ENCODE measurements at places on chromosomes 7 and 10. TPM values are rescaled to one million over a fixed set of nuclear protein-coding genes. Genes with fewer than 3 reads are reported as not detected.
A peak's percentile ranks its signal among the peaks of the same experiment; 100 is the strongest.

DNA sequence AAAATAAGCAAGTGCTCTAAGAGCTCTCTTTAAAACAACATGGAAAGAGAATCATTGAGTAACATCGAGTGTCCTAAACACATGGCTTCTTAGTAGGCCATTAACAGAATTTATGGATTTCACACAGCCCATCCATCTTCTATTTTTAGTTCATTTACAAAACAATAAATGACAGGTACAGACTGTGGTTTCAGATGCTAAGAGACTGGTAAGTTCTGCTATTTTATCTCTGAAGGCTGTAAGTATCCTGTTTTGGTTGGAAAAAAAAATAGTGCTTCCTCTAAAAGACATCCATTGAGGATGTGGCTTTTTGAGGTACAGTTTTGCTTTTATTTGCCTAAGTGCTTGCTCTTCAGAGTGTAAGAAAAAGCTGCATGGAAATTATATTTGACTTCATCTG lies 27.4 kb upstream of the GNAI1 start:
- DNase-seq = no peak

DNA sequence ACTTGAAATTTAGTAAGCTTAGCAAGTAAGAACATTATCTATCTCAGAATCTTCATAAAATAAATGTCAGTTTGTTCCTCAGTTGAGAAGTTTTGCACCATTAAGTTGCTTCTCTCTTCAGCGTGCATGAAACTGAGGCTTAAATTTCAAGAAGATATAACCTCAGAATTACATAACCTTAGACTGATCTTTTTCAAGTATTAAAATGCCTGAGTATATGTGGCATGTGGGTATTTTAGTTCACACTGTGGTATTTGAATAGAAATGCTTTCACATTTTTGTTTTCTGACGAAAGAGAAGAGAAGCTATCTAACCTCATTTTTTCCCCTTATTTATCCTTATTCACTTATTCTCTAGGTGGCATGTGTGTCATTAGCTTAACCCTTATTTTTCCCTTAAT lies 104.1 kb downstream of the PHF14 start:
- DNase-seq = no peak

DNA sequence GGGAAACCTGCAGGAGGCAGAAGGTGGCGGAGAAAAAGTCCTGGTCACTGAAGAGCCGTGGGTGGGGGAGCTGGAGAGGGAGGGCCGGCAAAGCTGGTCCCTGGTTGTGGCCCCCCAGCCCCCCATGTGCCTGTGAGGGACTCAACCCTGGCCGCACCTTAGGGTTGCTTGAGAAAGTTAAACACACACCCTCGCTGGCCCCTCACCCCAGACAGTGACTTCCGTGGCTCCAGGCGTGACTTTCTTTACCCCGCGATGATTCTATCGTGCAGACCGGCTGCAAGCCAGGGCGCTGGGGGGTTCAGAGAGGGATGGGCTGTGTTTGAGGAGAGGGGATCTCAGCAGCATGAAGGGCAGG lies 447.6 kb upstream of the FOXK1 start:
- no peak for DNase-seq

DNA sequence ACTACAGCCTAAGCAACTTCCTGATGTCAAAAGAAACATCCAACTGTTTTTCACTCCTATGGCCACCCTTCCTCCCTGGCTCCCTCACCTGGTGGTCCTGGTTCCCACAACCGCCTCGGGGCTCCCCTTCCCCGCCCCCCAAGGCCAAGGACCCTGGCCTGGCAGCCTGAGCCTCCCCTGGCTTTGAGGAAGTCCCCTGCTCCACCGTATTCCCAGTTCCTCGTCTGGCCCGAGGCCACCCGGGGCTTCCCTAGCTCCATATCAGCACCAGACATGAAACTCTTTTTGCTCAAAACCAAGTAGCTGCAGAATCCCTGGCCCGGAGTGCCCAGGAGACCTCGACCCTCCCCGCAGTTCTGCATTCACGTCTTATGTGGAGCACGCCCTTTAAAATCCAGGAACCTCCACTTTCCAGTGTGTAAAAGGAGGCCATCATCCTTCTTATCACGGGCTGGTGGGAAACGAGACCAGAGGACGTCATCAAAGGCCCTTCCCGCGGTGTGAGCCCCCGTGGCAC lies 82.9 kb downstream of the PRKAG2 start:
- DNase-seq = no peak

DNA sequence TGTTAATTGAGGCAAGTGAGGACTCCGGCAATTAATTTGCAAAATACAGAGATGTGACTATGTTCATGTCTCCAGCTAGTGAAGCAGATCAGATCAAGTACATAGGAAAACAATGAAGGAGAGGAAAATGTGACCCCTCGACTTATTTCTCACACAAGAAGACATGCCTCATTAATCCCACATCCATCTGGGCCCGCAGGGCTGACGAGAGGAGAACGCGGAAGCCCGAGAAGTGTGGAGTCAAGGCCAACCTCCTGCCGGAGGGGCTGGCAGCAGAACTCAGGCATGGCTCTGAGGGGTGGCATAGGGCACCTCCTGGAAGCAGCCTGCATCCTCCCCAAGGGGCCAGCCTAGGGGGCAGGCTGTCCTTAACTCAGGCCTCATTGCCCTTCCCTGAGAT lies 54.4 kb downstream of the ZNF503 start:
- no peak for DNase-seq

DNA sequence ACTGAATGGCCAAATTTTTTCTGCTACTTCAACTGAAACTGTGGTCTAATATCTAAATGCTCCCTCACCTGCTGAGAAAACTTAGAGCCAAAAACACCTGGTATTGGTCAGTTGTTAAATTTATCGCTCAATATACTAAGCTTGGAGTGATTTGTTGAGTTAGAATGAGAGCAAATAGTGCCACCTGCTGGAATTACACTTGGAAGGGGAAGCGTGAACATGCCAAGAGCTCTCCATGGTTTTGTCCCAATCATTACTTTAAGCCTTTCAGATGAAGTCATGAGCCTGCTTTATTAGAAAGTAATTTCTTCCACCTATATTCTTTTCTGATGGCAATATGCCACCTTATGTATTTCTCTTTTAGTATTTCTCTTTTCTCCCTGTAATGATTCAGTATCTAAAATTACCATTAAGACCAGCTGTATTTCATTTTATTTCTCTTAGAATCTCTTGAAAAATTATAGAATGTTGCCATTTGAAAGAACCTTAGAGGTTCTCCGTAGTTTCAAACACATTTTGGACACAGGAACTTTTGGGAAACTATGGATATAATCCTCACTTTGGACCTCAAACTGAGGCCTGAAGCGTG lies 447.8 kb upstream of the C7orf33 start:
- peak; percentile 21 for DNase-seq

GRCh38 chr7:94823947-94824346 lies 83.4 kb upstream of the PPP1R9A start:
- peak; percentile 1 for DNase-seq

GRCh38 chr10:19857876-19858275 lies 41.6 kb downstream of the PLXDC2 start:
- no peak for DNase-seq

GRCh38 chr7:69739190-69739589 lies 140.9 kb downstream of the AUTS2 start:
- DNase-seq = no peak

DNA sequence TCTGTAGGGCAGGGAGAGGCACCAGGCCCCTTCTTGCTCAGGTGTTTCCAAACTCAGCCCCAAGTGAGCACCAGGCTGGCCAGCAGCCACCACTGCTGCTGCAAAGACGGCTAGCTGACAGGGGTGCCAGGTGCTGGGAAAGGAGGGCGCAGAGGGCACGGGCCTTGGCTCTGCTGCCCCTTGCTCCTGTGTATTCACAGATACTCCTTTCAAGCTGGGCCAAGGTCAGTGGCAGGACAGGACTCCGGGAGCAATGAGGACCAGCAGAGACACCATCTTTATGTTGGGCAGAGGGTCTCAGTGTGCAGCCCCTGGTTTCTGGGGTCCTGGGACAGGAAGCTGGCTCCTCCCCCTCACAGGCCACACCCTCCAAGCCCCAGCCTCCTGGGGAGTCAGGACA lies 110.1 kb downstream of the SMURF1 start:
- DNase-seq = no peak

DNA sequence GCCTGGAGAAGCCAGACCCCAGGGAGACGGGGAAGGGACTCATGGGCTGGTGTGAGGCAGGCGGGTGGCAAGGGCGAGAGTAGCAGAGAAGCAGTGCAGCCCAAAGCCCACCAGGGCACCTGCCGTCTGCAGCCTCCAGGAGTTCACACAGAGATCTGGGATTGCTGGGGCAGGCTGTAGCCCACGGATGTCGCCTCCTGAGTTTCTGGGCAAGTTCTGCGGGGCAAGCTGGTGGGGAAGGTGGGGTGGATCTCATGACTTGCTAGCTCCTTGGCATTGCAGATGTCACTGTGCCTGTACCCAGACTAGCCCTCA lies 6.0 kb downstream of the ADCK2 start:
- DNase-seq = no peak

DNA sequence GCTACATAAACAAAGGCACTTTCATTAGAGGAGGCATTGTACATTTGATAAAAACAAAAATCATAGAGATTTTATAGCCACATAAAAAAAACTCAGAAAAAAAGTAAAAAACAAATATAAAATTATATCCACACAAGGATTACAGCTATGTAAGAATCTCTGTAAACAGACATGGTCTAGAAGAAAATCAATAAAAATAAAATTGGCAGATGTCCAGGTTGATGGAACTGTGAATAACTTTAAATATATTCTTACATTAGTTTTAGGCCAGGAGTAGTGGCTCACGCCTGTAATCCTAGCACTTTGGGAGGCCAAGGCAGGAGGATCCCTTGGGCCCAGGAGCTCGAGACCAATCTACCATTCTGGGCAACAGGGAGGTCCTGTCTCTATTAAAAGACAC lies 19.2 kb downstream of the SLC35B4 start:
- DNase-seq = no peak

DNA sequence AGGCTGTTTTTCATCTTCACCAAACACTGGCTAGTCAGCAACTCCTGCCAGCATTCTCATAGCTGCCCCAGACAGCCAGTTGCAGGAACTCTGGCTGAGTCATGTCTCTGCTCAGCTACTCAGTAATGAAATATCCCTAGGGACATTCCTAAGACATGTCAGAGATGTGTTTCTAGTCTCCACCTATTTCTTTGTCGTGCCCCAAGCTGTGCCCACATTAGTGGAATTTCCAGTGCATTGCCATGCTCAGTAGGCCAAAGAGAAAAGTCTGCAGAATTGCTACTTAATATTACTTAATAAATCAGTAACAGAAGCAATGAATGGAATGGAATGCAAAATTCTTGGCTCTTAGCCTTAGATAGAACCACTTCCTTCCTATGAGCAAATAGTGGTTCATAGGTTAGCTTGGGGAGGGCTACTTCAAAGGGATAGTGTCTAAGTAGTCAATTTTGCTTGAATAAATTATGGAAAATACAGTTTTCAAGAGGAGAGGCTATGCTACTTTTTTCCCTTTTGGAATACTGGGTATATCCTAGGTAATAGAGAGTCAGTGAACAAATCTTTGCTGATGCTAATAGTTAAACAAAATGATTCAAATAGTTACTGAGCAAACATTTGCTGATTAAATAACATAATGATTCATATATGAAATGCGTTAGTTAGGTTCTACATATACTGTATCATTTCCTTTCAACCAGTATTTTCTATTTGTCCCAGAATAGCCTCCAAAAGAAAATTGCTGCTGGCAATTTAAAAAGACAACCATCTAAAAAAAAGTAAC lies 23.6 kb upstream of the SEMA3C start:
- DNase-seq = peak; percentile 96

DNA sequence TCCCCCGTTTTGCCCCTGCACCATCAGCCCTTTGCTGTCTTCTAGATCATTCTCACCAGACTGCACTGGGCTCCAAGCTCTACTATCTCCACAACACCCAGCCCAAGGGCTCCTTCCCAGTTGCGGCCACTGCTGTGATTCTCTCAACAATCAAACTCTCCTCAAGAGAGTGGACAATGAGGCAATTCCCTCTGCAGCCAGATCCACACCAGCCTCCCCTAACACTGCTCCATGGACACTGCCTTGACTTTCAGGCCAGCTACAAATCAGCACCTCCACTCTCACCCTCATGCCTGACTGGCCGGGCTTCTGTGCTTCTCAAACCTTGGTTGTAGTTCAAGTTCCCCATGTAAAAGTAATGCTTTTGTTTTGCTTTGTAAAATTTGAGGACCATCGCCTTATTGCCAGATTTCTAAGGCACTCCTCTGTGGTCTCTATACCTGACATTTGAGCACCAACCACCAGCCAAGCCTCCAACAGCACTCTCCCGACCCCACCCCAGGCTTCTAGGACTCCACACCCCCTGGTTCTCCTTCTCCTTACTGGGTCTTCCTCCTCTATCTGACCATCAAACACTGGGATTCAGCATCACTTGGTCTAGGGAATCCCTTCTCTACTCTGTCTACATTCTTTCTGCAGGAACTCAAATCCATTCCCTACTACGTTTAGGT lies 45.4 kb downstream of the PPIF start:
- no peak for DNase-seq

DNA sequence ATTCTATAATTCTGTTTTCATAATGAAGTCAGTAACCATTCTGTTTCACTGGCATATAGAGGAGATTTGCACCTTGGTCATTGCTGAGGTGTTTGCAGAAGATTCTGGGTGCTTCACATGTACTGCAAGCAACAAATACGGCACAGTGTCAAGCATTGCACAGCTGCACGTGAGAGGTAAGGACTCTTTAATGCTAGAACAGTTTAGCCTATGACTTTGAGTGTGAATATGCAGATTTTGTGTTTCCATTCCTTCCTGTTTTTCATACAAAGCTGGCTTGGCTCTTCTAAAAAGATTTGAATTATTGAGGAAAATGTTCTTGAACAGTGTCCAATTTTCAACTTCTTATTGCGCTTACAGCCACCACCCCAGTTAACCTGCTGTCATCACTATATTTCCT lies 56.4 kb downstream of the MYPN start:
- no peak for DNase-seq

DNA sequence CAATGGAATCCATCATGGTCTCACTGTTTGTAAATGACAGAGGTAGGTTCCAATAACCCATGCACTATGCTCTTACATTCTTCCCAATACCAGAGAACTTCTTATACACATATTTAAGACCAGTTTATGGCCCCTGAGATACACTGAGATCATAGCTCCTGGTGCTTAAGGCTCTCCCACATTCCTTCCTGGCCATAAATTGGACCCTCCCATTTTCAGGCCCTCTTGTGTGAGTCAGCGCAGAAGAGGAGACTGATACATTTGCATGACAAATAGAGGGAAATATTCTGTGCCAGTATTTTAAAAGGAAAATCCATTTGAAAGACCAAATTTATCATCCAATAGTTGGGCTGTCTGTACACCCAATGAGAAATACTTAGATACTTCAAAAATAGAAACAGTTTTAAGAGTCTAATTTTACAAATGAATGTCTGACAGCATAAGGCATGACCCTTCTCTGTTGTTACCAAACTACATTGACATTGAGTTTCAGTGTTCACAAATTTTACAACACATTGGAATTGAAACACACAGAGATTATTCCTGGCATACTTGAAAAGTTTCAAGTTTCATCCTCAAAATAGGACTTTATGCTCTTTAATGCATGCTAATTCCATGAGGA lies 35.3 kb downstream of the SLC16A9 start:
- peak; percentile 18 for DNase-seq

Gene HEPACAM2
- not detected for polyA plus RNA-seq

Gene PPIF
- polyA plus RNA-seq = 127 TPM

Gene GDF2
- polyA plus RNA-seq = not detected

Gene STRIP2
- 1.8 TPM for polyA plus RNA-seq

Gene PPP1R9A
- not detected for polyA plus RNA-seq

Gene SPDYE9
- not detected for polyA plus RNA-seq

Gene RBP3
- not detected for polyA plus RNA-seq

Gene SVIL
- 10.9 TPM for polyA plus RNA-seq

Gene VAX1
- polyA plus RNA-seq = not detected

Gene VPS37D
- polyA plus RNA-seq = 3.1 TPM

Gene CPVL
- polyA plus RNA-seq = not detected

Gene LIMK1
- 48.0 TPM for polyA plus RNA-seq

Gene MRPL32
- 75.3 TPM for polyA plus RNA-seq

Gene GIMAP7
- polyA plus RNA-seq = not detected

Gene SFRP5
- polyA plus RNA-seq = not detected

Gene CELF2
- 3.6 TPM for polyA plus RNA-seq

Measured in IMR-90 (cell line).